Stimulated activated CD8-positive, alpha-beta memory T cell treated with anti-CD3 and anti-CD28 coated beads, Interleukin-2, amount 100 ng/mL, for 1 hour (primary cell): ENCODE measurements at places on chromosomes 4 and X.

GRCh38 chr4:8866828-8867623 is 4.6 kb downstream of the HMX1 start:
- DNase-seq: no peak

DNA sequence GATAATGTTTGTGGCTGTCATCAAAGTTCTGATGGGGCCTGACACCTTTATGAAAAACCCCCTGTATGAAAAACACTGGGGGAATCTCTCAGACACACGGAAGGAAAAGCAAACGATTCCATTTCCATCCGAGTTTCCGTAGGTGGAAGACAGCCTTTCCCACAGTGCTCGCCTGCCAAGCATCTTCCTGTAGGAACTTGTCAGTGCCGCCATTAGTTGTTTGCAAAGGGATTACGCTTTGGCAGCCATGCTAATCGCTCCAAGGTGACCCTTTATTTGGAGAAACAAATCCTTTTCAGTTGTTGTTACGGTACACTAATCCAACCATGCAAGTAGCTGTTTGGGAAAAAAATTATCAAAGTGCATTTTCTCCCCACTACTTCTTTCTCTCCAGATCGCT is 44.4 kb upstream of the STOX2 start:
- DNase-seq: no peak

- DNase-seq: no peak
Measured at GRCh38 chrX:12701628-12702027, 89.6 kb upstream of the PRPS2 start.

GRCh38 chr4:79585834-79586233 is 177.8 kb upstream of the GK2 start:
- DNase-seq: no peak

- no peak for DNase-seq
Measured at GRCh38 chr4:108794136-108794535, 31.3 kb upstream of the ETNPPL start.

GRCh38 chrX:76433219-76433618 is 5.7 kb downstream of the MAGEE1 start:
- DNase-seq: no peak

- DNase-seq: no peak
Measured at GRCh38 chr4:122695226-122695625, 37.3 kb upstream of the BBS12 start.

DNA sequence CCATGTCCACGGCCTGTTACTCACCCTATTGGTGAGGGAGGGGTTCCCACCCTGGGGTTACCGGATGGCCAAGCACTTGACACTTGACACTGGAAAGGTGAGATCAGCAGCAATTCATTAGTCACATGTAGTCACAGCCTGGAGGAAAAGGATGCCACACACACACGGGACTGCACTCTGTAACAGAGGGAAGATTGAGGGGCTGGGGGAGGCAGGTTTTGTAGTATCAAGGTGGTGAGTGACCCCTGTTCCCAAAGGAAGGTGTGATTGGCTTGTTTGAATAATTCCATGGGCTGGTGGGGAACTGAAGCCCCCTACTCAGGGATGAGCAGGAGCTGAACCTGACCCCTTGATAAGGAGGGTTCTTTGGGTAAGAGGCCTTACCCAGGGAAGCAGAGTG is 96.0 kb upstream of the HELT start:
- DNase-seq: no peak

GRCh38 chrX:90883479-90883878 is 551.2 kb upstream of the PABPC5 start:
- DNase-seq: no peak

- no peak for DNase-seq
Measured at GRCh38 chrX:72495046-72495445, 77.6 kb downstream of the HDAC8 start.

- DNase-seq: no peak
Measured at GRCh38 chr4:137375111-137375850, 157.0 kb downstream of the PCDH18 start.
